ENCODE measurements at places on chromosomes 13 and 19. TPM values are rescaled to one million over a fixed set of nuclear protein-coding genes. Genes with fewer than 3 reads are reported as not detected.

Gene TEX29
- total RNA-seq, result not detected

Gene IRGC
- not detected for total RNA-seq

Gene CHAMP1
- total RNA-seq, result 15.0 TPM

Gene C19orf33
- not detected for total RNA-seq

Gene CCDC169
- total RNA-seq, result 4.7 TPM

Gene WDR87
- not detected for total RNA-seq

Gene HIPK4
- total RNA-seq, result 0.31 TPM

Gene C19orf67
- total RNA-seq, result not detected

Gene PRR22
- 0.94 TPM for total RNA-seq

Gene PSG3
- not detected for total RNA-seq

Gene ZNF154
- total RNA-seq, result 81.7 TPM

Gene NLRP4
- total RNA-seq, result not detected

Gene SHANK1
- 49.1 TPM for total RNA-seq

Gene GAPDHS
- not detected for total RNA-seq

Gene ZNF627
- 64.2 TPM for total RNA-seq

Gene SH2D3A
- total RNA-seq, result 0.31 TPM

Gene LILRA5
- 0.63 TPM for total RNA-seq

Gene KASH5
- not detected for total RNA-seq

Gene LSR
- total RNA-seq, result 3.1 TPM

Gene RASIP1
- 7.5 TPM for total RNA-seq

Gene CABP5
- total RNA-seq, result not detected

Gene SLAIN1
- 525 TPM for total RNA-seq

Gene CALR3
- not detected for total RNA-seq

Gene OR4F17
- not detected for total RNA-seq

Gene GARIN5B
- not detected for total RNA-seq

Gene CD209
- not detected for total RNA-seq

Gene S1PR5
- total RNA-seq, result not detected

Gene ZFP14
- 44.4 TPM for total RNA-seq

Gene PSG6
- total RNA-seq, result not detected

Gene PNMA8A
- 46.3 TPM for total RNA-seq

Gene TGFBR3L
- not detected for total RNA-seq

Gene TPRX1
- total RNA-seq, result not detected

Gene SELENOV
- total RNA-seq, result not detected

Gene NLRP12
- total RNA-seq, result not detected

Gene GPI
- 150 TPM for total RNA-seq

Gene HPN
- not detected for total RNA-seq

Gene FUT1
- 0.31 TPM for total RNA-seq

All from parietal lobe (tissue), 2 donors.